Natural killer cell treated with Interleukin-12 subunit alpha and Interleukin-12 subunit beta and Interleukin-15 and Interleukin-18, amount 100 ng/mL, for 72 hours (primary cell): ENCODE measurements at places on chromosomes 5 and 9. TPM values are rescaled to one million over a fixed set of nuclear protein-coding genes. Genes with fewer than 3 reads are reported as not detected.

The RANBP3L gene
- not detected for total RNA-seq

- DNase-seq: peak; percentile 85
Measured at GRCh38 chr5:95808686-95809413, 13.7 kb downstream of the GLRX start.

DNA sequence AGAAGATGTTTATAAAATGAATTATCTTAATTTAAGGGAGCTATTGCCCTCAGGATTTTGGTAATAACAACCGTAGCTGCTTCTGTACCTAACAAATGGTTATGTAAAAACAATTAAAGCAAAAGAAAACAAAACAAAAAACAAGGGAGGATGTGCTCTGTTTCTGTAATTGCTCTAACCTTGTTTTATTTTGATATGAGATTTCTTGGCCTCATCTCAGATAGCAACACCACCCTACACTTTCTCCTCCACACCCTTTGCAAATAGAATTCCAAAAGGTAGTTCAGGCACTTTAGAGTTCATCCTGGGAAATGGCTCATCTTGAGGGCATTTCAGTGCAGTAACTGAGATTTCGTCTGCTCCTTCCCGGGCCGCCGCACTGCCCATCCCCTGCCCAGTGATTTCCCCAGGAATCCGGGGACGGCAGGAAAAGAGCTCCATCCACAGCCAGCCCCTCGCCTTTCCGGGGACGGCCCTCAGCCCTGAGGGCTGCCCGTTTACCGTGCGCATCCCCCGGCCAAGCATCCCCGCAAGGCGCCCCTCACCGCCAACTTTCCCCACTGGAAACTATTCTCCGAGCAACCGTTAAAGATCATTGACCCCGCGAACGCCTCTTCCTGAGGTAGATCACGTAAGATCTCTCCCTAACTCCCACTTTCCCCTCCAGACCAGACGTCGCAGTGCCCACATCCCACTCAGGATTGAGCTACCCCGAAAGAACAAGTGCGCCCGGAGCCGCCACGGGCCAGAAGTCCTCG lies 1.2 kb downstream of the FNBP1 start:
- DNase-seq: no peak

DNA sequence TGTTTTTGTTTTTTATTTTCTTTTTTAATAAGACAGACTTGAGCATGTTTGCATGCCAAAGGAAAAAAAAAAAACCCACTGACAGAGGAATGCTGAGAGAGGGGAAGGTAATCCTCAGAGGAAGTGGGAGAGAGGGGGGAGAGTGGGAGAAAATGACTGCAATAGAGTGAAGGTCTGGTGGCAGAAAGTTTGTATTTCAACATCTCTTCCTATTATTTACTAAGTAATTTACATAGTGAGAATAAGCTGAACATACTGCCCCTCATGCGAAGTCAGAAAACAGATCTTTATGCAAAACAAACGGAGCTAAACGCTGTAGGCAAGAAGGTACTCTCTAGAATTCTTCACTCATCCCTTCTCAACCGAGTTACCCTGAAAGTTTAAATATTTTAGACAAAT lies 45.0 kb downstream of the ELL2 start:
- no peak for DNase-seq

- DNase-seq: no peak
Measured at GRCh38 chr5:20040901-20041300, 52.9 kb upstream of the CDH18 start.

GRCh38 chr9:21558615-21559401 lies 76.7 kb upstream of the IFNE start:
- DNase-seq: no peak

- DNase-seq: no peak
Measured at GRCh38 chr5:54022223-54022622, 288.1 kb downstream of the ARL15 start.

- DNase-seq: no peak
Measured at GRCh38 chr9:37984672-37985611, 81.0 kb upstream of the SLC25A51 start.

- no peak for DNase-seq
Measured at GRCh38 chr5:158783382-158783781, 316.3 kb downstream of the EBF1 start.

DNA sequence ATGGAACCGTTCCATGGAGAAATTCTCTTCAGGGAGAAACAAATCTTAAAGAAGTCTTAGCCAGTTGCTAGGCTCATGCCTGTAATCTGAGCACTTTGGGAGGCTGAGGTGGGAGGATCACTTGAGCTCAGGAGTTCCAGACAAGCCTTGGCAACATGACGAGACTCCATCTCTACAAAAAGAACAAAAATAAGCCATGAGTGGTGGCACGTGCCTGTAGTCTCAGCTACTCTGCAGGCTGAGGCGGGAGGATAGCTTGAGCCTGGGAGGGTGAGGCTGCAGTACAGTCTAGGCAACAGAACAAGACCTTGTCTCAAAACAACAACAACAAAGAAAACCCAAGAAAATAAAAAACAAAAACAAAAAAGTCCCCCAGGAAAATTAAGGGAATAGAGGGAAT lies 8.2 kb downstream of the HSPB3 start:
- no peak for DNase-seq

The IER5L gene
- 0.64 TPM for total RNA-seq

The AQP3 gene
- 1.4 TPM for total RNA-seq

The FBLL1 gene
- total RNA-seq: 0.28 TPM

DNA sequence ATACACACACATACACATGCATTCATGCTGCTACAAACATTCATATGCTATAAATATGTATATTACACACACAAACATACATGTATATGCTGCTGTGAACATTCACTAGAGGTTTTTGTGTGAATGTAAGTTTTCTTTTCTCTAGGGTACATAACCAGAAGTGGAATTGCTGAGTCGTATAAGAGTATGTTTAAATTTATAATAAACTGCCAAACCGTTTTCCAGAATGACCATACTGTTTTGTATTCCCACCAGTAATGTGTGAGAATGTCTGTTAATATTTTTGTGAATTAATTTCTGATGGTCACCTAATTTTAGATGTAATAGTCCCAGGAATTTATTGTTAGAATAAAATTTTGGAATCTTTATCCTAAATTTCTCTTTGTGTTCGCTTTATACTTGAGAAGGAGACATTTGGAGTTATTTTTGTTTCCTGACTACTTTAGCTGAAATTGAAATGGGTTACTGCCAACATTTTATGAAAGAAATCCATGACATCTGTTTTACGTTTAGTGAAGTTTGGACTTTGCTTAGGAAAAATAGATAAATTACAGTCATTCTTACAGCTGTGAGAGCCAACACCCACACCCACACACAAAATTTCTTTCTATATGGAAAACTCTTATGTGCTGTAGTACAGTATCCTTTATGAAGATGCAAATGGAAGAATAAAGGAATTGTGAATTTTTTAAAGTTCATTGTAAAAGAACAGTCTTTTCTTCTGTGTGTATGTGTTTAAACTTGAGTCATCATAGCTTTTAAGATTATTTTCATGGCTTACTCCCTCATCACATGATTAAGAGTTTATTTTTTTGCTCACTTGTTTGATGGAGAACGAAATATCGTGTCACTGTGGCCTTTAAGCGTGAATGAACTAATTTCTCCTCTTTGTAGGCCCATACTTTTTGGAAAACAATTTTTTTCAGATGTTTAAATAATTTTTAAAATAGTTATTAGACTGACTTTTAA lies 24.3 kb downstream of the CENPP start:
- DNase-seq: no peak

DNA sequence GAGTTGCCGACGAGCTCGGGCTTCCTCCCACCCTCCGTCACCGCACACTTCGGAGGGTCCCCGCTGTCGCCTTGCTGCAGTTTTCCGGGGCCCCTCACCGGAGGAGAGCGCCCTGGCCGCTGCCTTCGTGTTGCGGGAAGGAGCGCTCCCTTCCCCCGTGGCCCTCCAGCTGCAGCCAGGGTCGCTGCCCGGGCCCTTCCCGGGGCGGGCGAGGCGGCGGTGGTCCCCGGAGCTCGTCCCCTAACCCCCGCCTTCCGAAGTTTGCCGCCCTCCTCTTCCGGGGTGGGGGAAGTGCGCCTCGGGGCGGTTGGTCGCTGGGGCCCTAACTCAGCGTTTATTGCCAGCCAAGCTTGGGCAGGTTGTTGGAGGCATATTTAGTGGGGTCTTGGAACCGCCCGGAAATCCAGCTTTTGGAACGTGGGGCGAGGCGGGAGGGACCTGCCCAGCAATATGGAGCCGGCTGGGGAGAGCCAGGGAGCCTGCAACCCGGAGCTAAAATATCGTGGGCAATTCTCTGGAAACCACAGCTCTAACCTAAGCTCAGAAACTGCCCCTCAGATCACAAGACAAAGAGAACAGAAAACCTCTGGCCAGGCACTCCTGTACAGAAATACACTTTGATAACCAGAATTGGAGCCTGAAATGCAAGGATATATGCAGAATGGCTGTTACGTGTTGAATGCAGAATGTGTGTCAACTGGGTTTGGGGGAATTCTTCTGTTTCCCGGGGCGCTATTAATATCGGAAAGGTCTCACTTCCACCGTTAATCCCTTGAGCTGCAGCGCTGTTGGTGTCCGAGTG lies 890 bp downstream of the PIK3R1 start:
- DNase-seq: peak; percentile 73

- no peak for DNase-seq
Measured at GRCh38 chr9:111386386-111386785, 56.4 kb upstream of the OR2K2 start.

The EIF4E1B gene
- total RNA-seq: not detected

- DNase-seq: no peak
Measured at GRCh38 chr5:126961702-126962101, 68.7 kb downstream of the MARCHF3 start.

- DNase-seq: no peak
Measured at GRCh38 chr9:89722712-89723111, 117.9 kb downstream of the GADD45G start.

GRCh38 chr9:123234853-123235252 lies 33.5 kb downstream of the STRBP start:
- no peak for DNase-seq

GRCh38 chr9:93683331-93684134 lies 107.1 kb downstream of the PHF2 start:
- DNase-seq: no peak
